ENCODE measurements at places on chromosomes 13 and 19.

- DNase-seq, result no peak
These were observed 115.6 kb upstream of the NBEA start for GRCh38 chr13:34826432-34826831.

- no peak for DNase-seq
These were observed 505.1 kb downstream of the FOXO1 start for GRCh38 chr13:40161351-40161810.

GRCh38 chr13:24357756-24358155, 48.4 kb downstream of the C1QTNF9 start:
- no peak for DNase-seq

- peak; percentile 60 for DNase-seq
These were observed 47.6 kb upstream of the GPI start for GRCh38 chr19:34317311-34317927.

- DNase-seq, result peak; percentile 96
These were observed 41.6 kb upstream of the AMER2 start for GRCh38 chr13:25213715-25214114.

DNA sequence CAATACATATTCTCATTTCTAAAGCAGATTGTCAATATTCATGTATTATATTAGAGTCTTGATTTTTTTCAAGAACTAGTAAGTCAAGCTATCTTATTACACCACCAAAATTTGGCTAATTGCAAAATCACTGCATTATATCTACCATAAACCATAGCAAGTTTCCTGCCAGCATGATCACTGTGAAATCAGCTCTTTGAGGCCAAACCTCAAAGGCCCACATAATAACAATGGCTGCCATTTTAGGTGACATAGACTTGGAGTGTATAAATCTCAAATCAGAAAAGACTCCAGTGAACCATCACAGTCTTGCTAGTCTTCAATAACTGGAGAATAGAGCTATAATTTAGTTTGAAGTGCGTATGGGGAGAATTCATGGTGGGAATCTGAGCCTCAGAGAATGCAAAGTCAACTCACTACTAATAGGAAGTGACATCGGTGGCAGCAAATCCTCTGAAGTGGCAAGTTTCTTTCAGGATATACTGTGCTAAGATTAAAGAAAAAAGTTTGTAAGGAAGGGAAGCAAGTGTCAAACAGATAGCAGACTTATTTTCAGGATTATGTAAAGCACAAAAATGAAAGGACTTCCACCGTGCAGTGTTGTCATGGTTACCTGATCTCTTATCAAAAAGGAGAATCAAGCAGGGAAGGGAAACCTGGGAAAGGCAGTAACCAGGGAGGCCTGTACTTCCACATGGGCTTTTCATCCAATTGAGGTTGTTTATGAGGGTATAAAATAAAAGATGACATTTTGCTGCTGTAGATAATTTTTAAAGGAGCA, 117.4 kb upstream of the FNDC3A start:
- DNase-seq, result no peak

DNA sequence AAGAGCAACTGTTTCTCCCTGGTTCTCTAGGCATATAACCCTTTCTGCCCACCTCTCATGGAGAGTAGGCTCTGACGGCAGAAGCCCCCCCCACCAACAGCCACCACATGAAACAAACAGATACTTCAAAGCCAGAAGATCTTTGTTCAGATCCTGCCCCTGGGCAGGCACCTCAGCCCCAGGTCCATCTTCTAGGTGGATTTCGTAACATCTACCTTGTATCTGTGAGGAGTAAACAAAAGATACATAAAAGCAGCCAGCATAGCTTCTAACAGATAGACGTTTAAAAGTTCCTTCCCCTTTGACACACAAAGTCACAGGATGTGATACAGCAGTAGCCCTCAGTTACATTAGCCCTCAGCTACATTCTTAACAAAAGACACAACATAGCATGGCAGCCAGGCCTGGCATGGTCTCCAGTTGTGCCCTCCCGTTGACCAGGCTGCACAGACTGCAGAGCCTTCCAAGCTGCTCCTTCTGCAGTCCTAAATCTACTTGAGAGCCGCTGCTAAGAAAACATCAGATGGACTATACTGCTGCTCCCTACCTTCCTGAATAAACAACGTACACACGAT, 35.4 kb downstream of the BRD4 start:
- no peak for DNase-seq

DNA sequence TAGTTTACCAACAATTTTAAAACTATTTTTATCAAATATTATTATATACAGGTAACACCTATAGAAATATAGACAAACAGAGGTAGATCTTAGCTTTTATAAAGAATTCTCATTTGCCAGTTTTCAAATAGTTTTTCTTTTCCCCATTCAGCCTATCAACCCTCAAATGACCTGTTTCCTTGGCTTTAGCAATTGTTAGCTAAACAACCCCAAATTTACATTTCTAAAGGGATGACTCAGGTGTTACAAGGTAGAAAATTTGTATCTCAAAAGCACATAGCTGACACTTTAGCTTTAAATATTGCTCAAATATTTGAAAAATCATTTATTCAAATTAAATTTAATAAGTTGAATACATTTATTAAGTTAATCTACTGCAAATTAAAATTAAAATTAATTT, 1207.2 kb downstream of the SLITRK1 start:
- DNase-seq, result no peak

GRCh38 chr19:18510216-18510615, 11.7 kb downstream of the ELL start:
- DNase-seq, result no peak

DNA sequence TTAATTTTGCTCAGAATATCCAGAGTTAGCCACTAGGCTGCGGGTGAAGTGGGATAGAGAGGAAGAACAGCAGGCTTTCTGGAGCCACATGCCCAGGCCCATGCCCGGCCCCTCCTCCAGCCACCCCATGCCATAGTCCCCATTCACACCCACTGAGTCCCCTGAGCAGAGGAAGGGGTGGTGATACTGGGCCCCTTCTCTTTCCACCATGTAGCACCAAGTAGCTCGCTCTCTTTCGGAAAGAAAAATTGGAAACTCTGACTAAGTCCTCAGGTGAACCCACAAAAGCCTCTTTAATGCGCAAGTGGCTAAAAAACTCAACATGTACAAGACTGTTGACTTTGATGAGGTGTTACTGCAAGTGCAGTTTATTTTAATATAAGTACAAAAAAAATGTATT, 76.7 kb upstream of the GPR183 start:
- DNase-seq, result no peak

- no peak for DNase-seq
These were observed 27.2 kb downstream of the FOXO1 start for GRCh38 chr13:40639221-40639681.

- DNase-seq, result no peak
These were observed 41.7 kb downstream of the GGACT start for GRCh38 chr13:100546713-100547405.

DNA sequence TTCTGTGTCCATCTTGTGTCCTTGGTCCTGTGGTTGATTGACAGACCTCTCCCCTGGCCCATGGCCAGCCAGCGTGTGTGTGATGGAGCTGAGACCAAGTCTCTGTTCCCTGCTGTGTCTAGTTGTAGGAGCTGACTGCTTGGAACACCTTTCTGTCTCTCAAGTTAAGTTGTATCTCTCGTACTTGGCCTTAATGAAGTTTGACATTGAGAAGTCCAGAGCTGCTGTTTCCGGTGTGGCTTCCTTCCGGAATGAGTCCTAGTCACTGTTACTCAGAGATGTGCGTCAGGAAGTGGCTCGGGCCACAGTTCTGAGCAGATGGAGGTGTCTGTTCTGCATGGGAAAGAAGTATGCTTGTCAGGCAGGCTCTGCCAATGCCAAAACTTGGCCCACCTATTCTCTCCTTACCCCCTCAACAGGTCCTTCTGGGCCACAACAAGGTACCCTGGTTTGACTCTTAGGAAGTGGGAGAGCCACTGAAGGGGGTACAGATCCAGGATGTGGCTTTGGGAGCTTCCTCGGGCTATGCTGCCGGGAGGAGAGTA, 54.3 kb downstream of the GATAD2A start:
- DNase-seq, result peak; percentile 77

- DNase-seq, result no peak
These were observed 13.8 kb downstream of the LILRB1 start for GRCh38 chr19:54644056-54644455.

GRCh38 chr19:16928916-16929315, 40.1 kb downstream of the F2RL3 start:
- DNase-seq, result no peak

DNA sequence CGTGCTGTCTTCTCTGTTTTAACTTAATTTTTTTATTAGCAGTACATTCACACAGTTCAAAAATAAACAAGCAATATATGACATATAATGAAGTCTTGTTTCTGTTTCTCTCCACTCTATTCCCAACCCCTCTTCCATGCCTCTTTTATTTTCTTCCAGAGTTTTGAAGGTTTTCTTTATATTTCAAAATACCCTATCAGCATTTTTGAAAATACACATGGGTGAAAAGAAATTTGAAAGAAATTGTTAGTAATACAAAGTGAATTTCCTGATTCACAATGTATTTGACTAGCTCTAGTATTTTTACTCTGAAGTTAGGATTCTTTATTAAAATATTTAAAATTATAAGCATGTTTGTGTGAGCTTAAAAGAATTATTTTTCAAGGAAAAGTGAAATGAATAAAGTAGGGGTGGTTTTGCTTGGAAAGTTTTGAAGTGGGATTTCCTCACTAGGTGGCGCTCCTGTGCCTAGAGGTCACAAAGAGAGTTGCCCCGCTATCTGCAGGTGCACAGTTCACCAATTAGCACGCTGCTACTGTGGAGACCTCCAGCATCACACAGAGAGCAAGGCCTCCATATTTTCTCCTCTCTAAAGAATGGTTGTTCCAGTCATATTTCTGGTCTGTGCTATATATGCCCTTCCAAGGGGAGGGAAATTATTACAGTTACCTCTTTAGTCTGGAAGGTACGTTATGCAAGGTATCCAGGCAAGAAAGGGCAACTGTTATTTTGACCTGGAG, 37.6 kb downstream of the SOX21 start:
- DNase-seq, result peak; percentile 70

- no peak for DNase-seq
These were observed 11.7 kb downstream of the SMG9 start for GRCh38 chr19:43743059-43743458.

DNA sequence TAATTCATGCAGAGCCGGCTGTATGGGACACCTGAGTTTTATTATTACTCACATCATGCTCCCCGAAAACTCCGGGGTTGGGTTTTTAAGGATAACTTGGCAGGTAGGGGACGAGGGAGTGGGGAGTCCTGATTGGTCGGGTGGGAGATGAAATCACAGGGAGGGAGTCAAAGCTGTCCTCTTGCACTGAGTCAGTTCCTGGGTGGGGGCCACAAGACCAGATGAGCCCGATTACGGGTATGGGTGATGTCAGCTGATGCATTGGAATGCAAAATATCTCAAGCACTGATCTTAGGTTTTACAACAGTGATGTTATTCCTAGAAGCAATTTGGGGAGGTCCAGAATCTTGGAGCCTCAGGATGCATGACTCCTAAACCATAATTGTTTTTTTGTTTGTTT, 18.6 kb upstream of the COG3 start:
- DNase-seq, result peak; percentile 32

DNA sequence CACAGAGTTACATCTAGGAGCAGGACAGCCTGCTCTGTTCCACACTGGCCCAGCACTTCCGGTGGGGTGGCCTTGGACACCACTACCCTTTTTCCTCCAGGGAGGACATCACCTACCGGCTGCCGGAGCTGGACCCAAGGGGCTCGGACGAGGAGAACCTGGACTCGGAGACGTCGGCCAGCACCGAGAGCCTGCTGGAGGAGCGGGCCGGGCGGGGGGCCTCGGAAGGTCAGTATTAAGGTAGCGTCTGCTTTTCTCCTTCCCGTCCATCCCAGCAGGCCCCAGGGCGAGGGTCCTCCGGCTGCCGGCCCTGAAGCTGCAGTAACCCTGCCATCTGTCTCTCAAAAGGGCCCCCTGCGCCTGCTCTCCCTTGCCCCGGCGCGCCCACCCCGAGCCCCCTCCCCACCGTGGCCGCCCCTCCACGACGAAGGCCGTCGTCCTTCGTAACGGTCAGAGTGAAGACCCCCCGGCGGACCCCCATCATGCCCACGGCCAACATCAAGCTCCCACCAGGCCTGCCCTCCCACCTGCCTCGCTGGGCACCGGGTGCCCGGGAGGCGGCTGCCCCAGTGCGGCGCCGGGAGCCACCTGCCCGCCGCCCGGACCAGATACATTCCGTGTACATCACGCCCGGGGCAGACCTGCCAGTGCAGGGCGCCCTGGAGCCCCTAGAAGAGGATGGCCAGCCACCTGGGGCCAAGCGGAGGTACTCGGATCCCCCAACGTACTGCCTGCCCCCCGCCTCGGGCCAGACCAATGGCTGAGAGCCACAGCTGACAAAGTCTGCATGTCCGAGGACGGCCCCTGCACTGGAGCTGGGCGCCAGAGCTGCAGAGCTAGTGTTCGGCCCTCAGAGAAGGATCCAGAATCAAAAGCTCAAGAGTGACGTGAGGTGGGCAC, 3.4 kb upstream of the USE1 start:
- DNase-seq, result no peak

DNA sequence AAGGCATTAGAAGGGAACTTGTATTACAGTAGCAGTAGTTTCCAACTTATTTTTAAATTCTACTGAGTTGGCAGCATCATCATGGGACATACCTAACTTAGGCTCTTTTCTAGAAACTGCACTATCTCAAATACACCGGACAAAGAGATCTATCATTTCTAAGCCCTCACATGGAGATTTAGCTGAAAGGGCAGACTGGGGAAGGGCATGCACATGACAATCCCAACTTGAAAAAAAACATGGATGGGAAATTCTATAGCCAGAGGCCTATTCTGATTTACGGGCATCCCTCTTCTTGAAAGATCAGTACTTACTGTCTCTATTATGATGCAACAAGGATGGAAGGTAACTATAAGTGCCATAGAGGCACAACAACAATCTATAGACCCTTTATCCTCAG, 1328.6 kb downstream of the UQCRFS1 start:
- no peak for DNase-seq

- no peak for DNase-seq
These were observed 88.1 kb downstream of the FLT1 start for GRCh38 chr13:28406733-28407266.

GRCh38 chr13:59094181-59094580, 1069.5 kb downstream of the DIAPH3 start:
- no peak for DNase-seq

DNA sequence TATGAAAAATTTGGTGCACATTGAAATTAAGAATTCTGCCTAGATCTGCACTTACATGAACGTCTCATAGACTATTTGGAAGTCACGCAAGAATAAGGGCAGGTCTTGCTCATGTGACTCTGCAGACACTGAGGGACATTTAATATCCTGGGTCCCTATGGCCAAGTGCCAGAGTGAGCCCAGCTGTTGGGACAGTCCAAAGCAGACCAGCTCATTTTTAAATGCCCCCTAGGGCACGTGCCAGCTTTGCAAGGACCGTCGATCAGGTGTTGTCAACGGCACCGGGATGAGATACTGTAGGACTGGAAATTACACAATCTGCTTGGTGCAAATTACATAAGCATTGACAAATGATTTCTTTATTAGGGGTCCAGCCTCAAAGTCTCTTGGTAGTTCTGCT, 293.6 kb downstream of the TEX29 start:
- no peak for DNase-seq

DNA sequence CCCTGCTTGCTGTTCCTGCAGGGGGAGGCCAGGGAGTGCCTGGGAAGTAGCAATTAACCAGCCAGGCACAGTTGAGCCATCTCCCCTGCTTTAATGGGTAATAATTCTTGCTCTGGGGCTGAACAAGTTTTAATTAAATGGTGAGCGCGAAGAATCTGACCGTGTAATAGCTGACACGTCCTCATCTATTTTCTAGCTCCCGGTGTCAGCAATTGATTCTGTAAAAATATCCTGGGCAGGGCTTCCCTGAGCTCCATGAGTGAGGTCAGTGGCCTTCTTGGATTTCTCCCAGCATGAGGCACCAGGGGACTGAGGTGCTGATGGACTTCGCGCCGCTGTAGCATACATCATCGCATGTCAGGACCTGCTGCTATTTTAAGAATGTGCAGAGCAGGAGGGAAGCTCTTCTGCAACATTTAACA, 26.9 kb downstream of the SIPA1L3 start:
- DNase-seq, result peak; percentile 75

All from epithelial cell of esophagus (primary cell).